Cerebellar cortex (tissue), 1 donor: ENCODE measurements at places on chromosomes 6 and 20.

DNA sequence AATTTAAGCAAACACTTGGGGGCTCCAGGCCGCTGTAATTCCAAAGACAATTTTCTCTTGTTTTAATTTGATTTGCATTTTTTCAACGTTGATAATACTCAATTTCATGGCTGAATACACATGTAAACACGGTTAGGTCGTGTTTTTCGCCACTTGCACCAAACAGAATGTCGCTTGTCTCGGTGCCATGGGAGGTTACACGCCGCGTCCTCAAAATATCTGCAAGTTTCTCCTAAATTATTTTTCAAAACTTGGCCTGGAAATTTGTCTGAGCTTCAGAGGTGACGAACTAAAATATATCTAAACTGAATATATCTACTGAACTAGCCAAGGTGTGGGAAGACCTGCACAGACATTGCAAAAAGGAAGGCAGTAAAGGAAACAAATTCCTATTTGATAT, 15.0 kb downstream of the FOXA2 start:
- DNase-seq, result no peak

- DNase-seq, result no peak
These were observed 720.6 kb downstream of the RFPL4B start for GRCh38 chr6:113067612-113068275.

- DNase-seq, result peak; percentile 46
These were observed 8.6 kb upstream of the LBP start for GRCh38 chr20:38337561-38338140.

DNA sequence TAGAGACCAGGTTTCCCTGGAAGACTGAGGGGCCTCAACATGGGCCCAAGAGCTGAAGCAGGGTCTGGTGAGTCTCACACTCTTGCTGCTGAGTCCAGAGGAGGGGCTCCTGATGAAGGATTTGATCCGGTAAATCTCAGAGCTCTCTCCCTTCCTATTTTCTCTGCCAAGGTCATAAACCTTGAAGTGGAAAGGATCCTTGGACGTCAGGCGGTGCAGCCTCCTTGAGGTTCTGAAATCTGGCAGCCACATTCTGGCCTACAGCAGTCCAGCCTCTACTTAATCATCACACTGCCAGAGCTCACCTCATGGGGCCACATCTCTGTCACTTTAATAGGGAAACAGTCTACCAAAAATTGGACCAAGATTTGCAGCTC, 24.0 kb downstream of the ACSS1 start:
- no peak for DNase-seq

DNA sequence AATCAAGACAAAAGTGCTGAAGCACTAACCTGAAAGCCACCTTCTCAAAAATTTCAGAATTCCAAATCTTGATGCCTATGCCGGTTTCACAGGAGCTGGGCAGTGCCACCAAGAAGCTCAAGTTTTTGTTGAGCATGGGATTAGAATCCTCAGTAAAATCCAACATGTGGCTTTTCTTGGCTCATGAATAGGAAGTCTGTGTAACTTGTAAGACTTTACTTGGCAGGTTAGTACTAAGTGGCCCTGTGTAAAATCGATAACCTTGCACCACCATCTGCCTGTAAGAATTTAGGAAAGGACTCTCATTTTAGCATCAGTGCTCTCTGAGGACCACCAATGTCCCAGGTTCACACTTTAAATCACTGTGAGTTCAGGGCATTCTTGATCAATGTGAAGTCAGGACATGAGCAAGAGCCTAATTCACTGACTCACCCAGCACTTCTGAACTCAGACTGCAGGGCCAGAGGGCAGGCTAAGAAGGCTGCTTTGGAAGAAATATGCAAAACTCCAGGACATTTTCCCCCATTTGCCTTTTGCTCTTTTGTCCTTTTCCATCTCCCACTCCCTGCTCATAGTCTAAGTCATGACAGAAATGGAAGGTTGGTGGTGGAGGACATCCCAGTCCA, 113.2 kb downstream of the EDN1 start:
- no peak for DNase-seq

DNA sequence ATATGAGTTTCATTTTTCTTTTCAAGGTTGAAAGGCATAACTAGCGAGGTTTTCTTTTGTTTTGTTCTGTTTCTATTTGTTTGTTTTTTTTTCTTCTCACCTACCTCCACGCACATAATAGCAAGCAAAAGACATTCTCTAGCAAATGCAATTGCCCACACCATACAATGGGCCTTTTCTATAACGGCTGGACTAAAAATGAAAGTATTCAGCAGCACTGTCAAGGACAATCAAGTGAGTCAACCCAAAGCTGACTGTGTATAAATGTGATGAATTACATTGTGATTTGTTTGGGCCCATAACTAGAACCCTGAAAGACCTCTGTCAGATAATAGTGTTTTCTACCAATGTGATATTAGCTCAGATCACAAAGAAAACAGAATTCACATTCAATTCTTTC, 496.7 kb downstream of the RNF144B start:
- DNase-seq, result no peak

DNA sequence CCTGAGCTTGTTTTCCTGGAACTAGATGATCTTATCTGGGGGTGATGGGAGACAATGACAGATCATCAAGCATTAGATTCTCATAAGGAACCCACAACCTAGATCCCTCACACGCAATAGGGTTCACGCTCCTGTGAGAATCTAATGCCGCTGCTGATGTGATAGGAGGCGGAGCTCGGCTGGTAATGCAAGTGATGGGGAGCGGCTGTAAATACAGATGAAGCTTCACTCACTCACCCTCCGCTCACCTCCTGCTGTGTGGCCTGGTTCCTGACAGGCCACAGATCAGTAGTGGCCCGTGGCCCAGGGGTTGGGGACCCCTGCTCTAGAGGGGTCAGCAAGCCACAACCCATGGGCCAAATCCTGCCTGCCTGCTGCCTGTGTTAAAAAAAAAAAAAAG, 435.9 kb downstream of the CD83 start:
- DNase-seq, result no peak

DNA sequence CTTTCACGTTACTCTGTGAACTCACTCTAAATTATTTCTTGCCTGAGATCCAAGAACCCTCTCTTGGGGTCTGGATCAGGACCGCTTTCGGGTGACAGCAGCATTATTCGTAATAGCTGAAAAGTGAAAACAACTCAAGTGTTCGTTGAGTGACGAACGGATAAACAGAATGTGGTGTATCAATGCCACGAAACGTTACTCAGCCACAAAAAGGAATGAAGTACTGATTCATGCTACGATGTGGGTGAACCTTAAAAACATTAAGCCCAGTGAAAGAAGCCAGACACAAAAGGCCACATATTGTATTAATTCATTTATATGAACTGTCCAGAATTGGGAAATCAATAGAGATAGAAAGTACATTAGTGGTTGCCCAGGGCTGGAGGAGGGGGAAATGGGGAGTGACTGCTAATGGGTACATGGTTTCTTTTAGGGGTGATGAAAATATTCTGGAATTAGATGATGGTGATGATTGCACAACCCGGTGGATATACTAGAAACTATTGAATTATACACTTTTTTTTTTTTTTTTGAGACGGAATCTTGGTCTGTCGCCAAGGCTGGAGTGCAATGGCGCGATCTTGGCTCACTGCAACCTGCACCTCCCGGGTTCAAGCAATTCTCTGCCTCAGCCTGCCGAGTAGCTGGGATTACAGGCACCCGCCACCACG, 8.4 kb downstream of the PTGIS start:
- DNase-seq, result no peak

DNA sequence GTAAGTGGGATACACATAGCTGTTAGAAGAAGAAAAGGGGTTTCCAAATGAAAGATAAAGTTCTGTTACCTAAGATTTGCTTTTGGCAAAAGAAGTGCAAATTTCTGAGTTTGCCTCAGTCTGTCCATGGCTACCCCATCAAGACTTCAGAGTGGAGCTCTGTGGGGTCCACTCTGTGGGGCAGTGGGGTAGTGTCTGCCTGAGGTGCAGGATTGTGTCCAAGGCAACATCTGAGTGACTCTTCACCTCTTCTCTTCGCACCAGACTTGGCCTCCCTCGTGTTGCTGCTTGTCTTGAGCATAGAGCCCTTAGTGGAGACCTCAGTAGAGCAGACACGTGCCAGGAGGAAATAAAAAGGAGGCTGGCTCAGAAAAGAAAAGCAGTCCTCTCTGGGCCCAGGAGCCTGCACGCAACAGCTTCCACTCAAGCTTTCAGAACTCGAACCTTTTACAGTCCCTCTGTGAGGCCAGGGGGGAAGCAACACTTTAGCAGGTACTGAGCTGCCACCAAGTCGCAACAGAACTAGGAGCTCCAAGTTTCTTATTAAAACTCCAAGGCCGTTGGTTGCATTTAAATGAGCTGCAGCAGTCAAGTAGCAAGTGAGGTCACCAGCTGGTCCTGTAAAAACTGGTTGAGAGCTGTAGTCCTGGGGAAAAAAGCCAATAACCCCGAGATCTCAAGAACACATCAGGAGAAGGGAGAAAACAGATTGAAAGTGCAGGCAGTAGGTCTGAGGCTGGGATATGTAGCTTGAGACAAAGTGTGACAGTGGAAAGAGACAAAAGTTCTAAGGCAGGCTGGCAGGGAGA, 413.5 kb downstream of the CDC5L start:
- DNase-seq, result no peak

- DNase-seq, result no peak
These were observed 156.9 kb upstream of the ZFP64 start for GRCh38 chr20:52348434-52348833.

- DNase-seq, result peak; percentile 24
These were observed 512.1 kb downstream of the QKI start for GRCh38 chr6:163926642-163927041.

DNA sequence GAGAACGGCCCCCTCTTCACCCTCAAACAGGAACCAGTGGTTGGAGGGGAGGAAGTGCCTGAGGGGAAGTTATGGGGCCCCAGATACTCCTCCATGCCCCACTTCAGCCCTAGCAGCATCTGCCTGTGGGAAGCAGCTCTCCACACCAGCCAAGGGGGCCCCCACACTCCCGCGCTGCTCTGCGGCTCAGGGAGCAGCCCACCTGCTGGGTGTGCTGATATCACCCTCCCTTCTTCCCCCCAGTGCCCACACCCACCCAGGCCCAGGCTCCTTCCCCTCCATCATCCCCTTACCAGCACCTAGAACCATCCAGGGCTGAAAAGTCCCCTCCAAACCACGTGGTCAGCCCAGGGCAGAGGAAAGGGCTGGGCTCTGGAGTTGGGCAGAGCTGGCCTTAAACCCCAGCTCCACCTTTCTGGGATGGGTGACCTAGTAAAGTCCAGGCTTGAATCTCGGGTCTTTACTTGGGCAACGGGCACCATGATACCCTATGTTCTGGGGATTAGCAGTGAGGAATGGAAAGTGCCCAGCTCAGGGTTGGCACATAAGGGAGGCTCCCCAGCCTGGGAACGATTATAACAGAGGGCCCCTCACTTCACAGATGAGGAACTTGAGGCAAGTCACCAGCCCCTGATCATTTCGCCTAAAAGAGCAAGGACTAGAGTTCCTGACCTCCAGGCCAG, 663 bp downstream of the LST1 start:
- DNase-seq, result no peak

GRCh38 chr6:34232901-34233300, 3.8 kb upstream of the HMGA1 start:
- peak; percentile 53 for DNase-seq

DNA sequence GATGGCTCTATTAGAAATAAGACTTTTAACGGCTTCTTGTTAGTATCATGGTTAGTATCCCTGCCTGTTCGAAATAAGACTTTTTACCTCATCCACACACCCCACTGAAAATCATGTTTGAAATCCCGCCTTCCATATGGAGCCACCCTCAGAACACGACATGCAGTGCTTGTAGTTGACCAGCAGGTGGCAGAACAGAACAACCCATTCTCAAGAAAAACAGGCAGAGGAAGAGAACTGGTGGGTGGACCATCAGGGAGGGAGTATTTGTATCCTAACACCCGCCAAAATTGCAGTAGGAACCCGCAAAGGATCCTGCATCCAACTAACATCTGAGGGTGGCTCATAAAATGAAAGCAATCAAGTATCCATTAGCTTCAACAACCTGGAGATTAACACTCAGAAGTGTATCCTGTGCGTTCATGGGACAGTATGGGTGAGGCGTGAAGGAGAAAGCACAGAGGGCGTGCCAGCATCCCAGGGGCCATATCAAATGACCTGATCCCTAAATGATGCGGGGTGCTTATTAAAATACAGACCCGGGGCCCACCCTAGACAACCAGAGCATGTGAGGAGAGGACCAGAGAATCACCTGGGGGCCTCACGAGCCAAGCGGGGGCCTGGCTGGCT, 89.6 kb upstream of the NHSL1 start:
- peak; percentile 86 for DNase-seq

DNA sequence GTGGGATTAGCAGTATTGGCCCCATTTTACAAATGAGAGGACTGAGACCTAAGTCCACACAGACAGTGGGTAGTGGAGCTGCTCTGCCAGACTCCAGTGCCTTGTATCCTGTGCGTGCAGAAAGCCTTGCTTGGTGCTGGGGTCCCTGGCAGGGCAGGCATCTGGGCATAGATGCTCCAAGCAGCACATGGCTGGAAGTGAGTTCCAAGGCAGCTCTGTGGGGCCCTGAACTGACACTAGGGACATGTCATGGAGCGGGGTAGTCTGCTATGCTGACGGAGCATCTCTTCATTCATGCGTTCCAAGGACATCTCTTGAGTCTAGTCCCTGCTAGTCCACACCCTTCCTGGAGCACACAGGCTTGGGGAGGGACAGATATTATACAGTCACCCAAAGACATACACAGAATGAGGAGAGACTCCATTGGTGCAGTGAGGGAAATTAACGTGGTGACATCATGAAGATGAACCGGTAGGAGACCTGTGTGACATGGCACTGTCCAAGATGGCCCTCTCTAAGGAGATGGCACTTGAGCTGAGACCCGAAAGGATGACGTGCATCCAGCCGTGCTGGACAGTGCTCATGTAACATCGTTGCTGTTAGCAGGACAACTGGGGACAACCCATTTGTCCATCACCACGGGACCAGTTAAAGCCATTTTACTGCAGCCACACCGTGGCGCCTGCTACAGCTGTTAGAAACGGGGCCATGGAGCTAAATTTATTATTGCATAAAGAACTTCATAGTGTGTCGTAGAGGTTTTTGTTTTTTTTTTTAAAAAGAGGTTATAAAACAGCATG, 65.1 kb downstream of the DLGAP4 start:
- no peak for DNase-seq

DNA sequence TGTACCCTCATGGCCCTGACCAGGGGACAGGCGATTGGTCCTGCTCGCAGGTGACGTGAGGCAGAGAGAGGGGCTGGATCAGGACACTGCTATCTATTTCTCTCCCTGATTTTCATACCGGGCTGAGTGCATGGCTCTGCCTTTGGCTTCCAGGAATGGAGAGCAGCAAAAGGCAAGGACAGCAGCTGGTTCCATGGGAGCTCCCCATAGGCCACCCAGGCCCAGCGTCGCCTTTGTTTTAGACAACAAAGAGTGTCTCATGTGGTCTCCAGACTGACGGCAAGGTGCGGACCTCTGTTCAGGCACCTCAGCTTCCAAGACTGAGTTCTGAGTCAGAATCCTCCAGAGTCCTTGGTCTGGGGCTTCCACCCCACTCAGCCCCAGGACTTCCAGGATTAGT, 123.1 kb downstream of the VEGFA start:
- DNase-seq, result no peak

- no peak for DNase-seq
These were observed 327.9 kb upstream of the MARCKS start for GRCh38 chr6:113529196-113529595.
